Right renal cortex interstitium (tissue), 3 donors: ENCODE measurements at places on chromosomes 12 and 14.
A peak's percentile ranks its signal among the peaks of the same experiment; 100 is the strongest.

GRCh38 chr14:63204407-63205043, at the start of gene RHOJ:
TSS of gene RHOJ (plus strand) at chr14:63204443. CDS start at chr14:63204870, 427 bp downstream.
- peak; percentile 40 for DNase-seq

GRCh38 chr12:34398366-34398705, 376.0 kb downstream of the ALG10 start:
- DNase-seq, result no peak

GRCh38 chr12:3250034-3250433, 172.9 kb downstream of the TSPAN9 start:
- DNase-seq, result no peak

DNA sequence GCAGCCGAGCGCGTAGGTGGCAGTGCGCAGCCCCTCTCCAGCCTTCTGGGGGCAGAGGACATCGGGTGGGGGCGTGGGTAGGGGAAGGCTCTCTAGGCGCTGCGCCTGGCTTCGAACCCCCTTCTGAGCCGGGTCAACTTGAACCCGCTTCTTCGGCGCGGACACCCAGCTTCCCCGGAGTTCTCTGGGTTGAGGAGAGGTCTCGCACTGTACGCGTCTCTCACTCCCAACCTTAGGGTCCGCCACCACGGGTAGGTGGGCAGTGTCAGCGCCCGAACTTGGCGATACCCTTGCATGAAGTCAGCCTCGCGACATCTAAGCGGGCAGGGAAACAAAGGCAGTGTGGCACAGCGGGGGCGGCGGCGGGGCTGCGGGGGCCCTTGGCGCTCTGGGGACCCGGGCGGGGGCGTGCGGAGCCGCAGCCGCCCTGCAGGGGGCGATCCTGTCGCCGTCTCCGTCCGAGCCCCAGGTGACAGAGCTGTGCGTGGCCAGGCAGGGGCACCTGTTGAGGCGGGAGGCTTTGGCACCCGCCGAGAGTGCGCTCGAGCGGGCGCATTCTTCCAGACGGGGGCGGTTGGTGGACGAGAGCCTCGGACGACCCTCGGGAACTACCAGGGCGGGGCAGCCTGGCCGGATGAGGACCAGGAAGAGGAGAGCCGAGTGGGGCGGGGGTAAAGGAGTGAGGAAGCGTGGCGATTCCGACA, 1.1 kb downstream of the GALNT16 start:
- no peak for DNase-seq

DNA sequence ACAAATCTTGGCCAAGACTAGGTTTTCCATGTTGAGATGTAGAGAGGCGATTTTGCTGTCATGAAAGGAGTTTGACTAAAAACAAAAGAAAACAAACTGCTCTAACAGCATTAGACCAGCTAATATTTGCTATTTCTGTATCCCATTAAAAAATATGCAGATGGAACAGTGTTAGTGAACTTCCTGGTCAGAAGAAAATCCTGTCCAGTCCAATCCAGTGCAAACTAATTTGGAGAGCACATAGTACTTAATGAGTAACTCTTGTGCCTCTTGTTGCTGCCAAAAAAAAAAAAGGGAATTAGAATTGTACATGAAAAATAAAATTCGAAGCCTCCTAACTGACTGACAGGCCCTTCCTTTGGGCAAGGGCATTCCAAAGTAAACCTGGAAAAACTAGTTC, 298.8 kb downstream of the ETNK1 start:
- no peak for DNase-seq

DNA sequence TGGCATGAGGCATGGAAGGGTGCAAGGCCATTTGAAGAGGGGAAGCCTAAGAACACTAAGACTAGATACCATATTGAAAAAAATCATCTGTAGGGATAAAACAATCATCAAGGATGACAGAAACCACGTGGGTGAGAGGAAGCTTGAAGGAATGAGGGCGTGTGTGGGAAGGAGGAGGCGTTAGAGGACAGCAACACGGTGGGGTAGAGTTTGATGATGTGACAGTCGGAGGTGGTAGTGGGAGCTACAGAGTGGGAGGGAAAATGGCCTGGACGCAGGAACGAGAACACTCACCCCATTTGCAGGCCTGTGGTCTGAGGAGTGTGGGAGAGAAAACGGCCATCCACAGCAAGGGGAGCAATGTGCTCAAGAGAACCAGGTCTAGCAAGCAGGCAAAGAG, 25.4 kb upstream of the NUDT4 start:
- DNase-seq, result no peak

- no peak for DNase-seq
Observed at GRCh38 chr12:123550700-123551099, 17.2 kb upstream of the RILPL1 start.

DNA sequence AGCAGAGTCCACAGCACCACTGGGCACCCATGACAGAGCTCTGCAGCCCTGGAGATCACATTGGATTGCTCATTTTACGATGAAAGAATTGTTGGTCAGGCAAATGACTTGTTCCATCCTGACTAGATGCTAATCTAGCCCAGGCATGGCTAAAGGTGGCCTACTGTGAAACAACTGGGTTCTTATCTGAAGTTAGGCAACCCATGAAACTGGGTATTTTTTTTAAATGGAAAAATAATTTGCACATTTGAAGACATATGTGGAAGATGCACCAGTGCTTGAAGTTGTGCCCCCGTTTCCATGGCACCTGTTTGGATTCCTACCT, 8.3 kb downstream of the PYGL start:
- no peak for DNase-seq

- DNase-seq, result no peak
Observed at GRCh38 chr14:75277008-75277814, 1.4 kb upstream of the FOS start.

- no peak for DNase-seq
Observed at GRCh38 chr14:96503306-96503679, 1.1 kb downstream of the PAPOLA start.

- DNase-seq, result no peak
Observed at GRCh38 chr14:68585690-68586089, 207.2 kb downstream of the ZFP36L1 start.

DNA sequence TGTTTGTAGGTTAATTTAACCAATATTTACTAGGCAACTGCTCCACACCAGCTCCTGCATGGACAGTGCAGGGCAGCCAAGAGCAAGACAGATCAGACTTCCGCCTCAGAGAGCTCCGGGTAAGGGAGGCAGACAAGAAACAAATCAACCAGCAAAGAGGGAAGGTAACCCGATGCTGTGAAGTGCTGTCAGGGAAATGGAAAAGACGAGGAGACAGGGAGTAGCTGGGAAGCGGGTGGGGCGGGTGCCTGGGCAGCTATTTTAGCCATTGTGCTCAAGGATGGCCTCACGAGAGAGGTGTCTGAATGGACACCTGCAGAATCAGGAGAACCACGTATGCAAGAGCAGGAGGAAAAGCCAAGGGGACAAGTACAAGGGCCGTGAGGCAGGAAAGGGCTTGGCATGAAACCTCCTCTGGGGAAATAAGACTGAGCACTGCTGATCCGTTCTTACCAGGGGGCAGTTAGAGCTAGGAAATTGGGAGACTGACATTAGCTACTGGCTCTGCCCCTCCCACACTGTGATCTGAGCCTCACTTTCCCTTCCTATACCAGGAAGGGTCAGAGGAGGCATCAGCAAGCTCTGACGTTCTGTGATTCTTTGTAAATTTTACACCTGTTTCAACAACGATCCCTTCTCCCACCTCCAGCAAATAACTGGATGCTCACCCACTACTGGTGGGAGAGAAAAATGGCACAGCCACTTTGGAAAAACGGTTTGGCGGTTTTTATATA, 6.5 kb upstream of the TMEM119 start:
- no peak for DNase-seq

GRCh38 chr12:80129895-80130530, 30.7 kb downstream of the OTOGL start:
- no peak for DNase-seq

DNA sequence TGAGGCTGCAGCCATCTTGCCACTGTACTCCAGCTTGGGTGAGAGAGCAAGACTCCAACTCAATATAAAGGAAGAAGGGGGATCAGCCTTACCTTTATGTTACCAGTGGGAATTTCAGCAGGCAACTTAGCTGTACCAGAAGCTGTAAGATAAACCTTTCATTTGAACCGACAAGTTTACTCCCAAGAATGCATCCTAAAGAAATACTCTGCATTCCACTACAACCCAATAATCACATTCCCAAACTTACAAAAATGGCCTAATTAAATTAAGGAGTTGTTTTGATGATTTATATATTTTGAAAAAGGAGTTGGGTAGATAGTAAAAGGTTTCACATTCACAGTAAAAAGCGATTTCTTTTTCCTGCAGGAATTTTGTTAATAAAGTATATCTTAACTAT, 241.4 kb downstream of the TTC8 start:
- DNase-seq, result no peak

GRCh38 chr12:12016284-12017100, 54.2 kb upstream of the BCL2L14 start:
- no peak for DNase-seq

GRCh38 chr12:26661399-26661798, 171.6 kb downstream of the ITPR2 start:
- DNase-seq, result no peak

DNA sequence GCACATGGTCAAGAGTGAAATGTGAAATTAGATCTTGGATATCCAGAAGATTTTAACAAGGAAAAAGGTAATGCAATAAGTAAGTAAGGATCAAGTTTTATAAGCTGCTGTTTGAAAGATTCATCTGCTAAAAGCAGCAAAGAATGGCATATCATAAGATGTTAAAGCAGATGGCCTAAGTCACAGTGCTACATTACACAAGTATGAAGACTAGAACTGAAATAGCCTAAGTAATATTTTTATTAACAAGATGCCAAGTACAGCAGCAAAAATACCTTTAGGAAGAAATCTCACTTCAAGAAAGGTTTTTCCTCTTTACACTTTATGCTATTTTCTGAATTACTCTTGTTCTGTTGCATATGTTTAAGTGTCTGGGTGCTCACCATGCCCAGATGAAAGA, 414.1 kb downstream of the MDGA2 start:
- no peak for DNase-seq

DNA sequence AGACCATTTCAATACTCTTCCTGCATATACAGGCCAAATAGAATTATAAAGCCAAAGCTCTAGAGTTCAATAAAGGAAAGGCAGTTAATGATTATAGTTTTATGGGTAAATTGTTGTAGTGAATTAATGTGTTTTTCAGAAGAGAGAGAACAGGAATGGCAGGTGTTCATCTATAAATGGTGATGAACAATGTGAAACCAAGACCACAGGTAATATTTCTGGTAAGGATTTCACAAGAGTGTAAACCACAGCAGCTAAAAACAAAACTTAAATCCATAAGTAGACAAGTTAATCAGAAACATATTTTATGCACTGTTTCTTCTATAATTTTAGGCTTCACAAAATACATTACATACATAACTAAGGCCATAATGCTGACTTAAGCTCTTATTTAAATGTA, 204.4 kb downstream of the SYT1 start:
- DNase-seq, result no peak

DNA sequence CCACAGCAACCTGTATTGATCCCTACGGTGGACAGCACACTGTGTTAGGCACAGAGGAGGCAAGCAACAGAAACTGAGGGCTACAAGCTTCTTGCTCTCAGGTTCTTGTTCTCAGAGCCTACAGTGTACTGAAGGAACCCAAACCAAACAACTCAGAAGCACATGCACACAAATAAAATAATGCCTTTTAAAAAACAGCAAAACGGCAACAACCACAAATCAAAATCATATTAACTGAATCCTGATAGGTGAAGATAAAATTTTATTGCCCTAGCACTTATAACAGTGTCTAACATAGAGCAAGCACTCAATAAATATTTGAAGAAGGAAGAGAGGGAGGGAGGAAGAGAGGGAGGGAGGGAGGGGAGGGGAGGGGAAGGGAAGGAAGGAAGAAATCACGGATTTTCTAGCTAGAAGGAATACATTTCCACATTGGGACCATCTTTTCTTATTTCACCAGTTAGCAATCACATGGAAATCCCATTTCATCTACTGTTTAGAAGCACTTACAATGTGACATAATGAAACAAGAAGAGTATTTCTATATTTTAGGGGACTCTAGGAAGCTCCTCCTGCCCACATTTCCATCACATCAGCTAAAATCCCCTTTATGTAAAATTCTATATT, 27.2 kb downstream of the DMAC2L start:
- no peak for DNase-seq

GRCh38 chr12:92921877-92922276, 7.2 kb downstream of the EEA1 start:
- DNase-seq, result no peak

- no peak for DNase-seq
Observed at GRCh38 chr12:7297865-7298264, 6.0 kb upstream of the ACSM4 start.

DNA sequence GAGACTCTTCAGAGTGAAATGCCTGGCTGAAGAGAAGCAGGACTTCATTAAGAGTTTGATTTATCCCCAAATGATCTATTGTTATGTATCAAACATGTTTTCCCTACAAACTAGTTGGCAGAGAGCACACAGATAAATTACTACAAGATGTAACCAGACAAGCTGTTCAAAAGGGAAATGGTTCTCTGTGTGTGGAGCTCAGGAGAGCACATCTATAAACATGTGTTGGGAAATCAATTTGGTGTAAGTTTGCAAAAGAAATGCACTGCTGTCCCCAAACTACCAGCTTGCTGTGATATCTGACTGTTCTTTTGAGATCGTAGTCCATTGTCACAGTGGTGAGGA, 159.2 kb downstream of the PAH start:
- no peak for DNase-seq

- DNase-seq, result no peak
Observed at GRCh38 chr12:125069616-125070015, 4.4 kb downstream of the AACS start.

- DNase-seq, result no peak
Observed at GRCh38 chr14:68695856-68696255, 97.0 kb downstream of the ZFP36L1 start.

- DNase-seq, result no peak
Observed at GRCh38 chr12:34398706-34399630, 376.7 kb downstream of the ALG10 start.

DNA sequence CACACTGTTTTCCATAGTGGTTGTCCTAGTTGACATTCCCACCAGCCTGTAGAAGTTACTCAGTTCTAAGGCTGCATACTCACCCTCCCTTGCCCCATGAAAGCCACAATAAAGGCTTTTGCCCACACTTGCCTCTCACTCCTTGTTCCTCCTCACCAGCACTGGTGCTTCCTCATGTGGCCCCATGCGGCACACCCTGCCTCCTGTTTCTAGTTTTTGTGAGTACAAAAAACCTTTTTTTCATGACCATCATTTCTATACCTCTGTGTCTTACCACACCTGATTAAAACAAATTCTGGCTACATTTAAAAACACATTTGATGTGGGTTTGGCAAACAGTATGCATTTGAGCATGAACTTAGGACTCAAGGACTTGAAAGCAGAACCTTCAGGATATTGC, 40.7 kb upstream of the RIN3 start:
- no peak for DNase-seq

DNA sequence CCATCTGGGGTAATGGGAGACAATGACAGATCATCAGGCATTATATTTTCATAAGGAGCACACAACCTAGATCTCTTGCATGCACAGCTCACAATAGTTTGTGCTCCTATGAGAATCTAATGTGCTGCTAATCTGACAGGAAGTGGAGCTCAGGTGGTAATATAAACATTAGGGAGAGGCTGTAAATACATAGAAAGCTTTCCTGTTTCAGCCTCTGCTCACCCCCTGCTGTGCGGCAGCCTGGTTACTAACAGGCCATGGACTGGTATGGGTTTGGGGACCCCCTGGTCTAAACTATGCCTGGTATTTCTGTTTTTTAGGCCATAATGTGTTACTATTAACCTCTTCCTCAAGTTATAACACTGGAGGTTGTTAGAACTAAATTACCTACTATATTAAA, 1373.7 kb downstream of the LRFN5 start:
- no peak for DNase-seq

GRCh38 chr12:122406701-122407164, 15.7 kb downstream of the CLIP1 start:
- DNase-seq, result no peak
